ENCODE measurements at places on chromosomes 4 and X.

GRCh38 chr4:45442466-45442865 lies 681.4 kb downstream of the GABRG1 start:
- no peak for DNase-seq

DNA sequence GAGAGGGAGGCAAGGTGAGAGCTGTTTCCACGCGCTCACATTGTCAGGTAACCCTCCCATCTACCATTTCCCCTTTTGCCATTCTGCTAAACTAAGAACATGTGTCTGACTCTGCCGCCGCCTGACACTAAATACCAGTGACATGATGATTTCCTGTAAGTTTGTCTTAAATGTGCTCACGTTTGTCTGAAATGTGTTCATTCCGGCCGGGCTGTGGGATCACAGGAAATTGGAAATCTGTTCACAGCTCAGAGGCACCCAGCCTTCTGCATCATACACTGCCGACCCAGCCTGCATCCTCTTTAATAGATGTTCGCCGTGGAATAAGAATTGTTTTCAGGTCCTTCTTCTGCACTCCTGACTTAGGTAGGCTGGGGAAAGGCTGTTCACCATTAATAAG lies 336.2 kb upstream of the PPARGC1A start:
- no peak for DNase-seq

GRCh38 chrX:33211356-33212260 lies at the start of gene DMD:
TSS of gene DMD (minus strand) at chrX:33211549. CDS start at chrX:33211312, 237 bp downstream.
- peak; percentile 56 for DNase-seq

DNA sequence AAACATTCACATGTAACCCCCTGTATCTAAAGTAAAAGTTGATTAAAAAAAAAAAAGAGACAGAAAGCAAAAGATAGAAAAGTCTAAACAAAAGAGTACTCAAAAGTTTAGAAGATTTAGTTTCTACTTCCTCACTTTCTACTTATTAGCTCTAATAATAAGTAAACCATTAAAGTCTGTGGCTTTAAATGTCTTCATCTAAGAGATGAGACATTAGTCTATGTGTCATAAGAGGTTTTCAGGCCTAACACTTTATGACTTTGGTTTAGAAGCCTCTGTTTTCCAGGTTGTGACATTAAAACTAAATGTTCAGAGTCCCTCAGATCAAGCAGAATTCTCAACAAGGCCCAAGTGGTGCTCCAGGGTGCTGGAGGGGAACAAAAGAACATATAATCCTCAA lies 42.2 kb upstream of the GUCY1A1 start:
- DNase-seq, result no peak

- DNase-seq, result no peak
Measured at GRCh38 chr4:152992027-152992426, 55.9 kb downstream of the FHDC1 start.

DNA sequence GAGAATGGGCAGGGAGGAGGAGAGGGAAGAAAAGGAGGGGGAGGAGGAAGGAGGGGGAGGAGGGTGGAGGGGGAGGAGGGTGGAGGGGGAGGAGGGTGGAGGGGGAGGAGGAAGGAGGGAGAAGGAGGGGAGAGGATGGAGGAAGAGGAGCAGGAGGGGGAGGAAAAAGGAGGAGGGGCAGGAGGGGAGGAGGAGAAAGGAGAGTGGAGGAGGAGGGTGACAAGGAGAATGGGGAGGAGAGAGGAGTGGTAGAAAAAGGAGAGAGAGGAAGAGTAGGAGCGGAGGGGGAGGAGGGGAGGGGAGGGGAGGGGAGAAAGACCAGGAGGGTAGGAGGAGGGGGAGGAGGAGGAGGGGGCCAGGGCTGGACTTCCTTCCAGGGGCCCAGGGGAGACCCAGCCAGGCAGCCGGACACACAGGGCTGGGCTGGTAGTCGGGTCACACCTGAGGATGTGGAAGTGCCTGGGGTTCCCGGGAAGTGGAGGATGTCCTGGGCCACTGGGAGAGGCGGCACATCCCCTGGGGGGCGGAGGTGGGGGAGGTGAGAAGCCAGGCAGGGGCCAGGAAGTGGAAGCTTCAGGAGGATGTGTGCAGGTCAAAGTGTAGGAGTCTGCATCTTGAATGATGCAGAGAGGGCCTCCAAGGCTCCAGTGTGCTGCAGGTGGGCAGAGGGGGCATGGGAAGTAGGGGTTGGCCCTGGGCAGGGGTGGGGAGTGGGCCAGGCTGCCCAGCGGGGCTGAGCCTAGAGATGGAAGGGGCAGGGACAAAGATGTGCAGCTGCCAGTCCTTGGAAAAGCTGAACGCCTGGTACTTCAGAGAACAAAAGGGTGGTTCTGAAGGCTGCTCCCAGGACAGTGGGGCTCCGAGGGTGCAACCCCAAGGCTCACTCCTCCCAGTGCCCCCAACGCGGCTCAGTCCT lies 18.8 kb downstream of the IL3RA start:
- DNase-seq, result peak; percentile 32

GRCh38 chrX:153494061-153494460 lies 719 bp upstream of the BGN start:
- no peak for DNase-seq

DNA sequence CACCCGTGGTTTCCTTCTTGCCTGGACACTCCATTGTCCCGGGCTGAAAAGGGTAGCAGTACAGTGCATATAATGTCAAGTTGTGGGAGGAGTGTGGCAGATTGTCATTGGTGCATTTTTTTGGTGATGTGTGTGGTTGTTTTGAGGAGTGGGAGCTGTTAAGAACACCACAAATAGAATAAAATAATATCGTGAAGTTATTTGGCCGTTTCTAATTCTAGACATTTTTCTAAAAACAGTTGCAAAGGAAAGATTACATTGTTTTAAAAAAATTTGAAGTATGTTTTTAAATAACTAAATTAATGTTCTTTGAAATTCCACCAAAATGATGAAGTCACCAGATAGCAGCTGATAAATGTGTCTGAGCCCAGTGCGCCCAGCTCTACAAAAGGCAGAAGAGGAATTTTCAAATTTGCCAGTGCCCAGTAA lies 1.3 kb downstream of the PKD2 start:
- no peak for DNase-seq

Measured in ovary (tissue), 10 donors.